T-helper 1 cell (primary cell): ENCODE measurements at places on chromosomes 1 and 21.
A peak's percentile ranks its signal among the peaks of the same experiment; 100 is the strongest.

DNA sequence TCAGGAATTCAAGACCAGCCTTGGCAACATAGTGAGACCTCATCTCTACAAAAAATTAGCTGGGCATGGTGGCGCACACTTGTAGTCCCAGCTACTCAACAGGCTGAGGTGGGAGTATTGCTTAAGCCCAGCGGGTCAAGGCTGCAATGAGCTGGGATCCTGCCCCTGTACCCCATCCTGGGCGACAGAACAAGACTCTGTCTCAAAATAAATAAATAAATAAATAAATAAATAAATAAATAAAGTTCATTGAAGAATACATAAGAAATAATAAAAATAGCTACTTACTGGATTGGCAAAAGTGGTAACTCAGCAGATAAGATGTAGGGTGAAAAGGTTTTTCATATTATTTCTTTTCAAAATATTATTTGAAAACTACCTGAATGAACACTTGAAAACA is 5.9 kb downstream of the CEP170 start:
- no peak for DNase-seq

GRCh38 chr1:112985123-112985522 is 29.1 kb upstream of the SLC16A1 start:
- no peak for DNase-seq

- DNase-seq = no peak
Observed at GRCh38 chr1:173417563-173417962, 59.6 kb upstream of the PRDX6 start.

GRCh38 chr1:168386949-168387586 is 106.4 kb downstream of the TBX19 start:
- peak; percentile 59 for DNase-seq

DNA sequence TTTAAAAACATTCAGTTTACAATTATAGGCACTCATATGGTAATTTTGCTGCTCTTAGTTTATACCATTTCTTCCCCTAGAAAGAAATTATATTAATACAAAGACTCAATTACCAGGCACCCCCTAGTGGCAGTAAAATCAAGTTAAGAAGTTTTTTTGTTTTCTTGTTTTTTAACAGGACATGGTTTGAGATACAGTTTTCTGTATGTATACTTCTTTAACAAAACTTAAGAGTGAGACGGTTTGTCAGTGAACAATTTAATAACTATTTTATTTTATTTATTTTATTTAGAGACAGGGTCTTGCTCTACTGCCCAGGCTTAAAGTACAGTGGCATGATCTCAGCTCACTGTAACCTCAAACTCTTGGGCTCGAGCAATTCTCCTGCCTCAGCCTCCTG is 224.6 kb downstream of the FAF1 start:
- no peak for DNase-seq

- no peak for DNase-seq
Observed at GRCh38 chr1:106049595-106049994, 1006.9 kb upstream of the PRMT6 start.

DNA sequence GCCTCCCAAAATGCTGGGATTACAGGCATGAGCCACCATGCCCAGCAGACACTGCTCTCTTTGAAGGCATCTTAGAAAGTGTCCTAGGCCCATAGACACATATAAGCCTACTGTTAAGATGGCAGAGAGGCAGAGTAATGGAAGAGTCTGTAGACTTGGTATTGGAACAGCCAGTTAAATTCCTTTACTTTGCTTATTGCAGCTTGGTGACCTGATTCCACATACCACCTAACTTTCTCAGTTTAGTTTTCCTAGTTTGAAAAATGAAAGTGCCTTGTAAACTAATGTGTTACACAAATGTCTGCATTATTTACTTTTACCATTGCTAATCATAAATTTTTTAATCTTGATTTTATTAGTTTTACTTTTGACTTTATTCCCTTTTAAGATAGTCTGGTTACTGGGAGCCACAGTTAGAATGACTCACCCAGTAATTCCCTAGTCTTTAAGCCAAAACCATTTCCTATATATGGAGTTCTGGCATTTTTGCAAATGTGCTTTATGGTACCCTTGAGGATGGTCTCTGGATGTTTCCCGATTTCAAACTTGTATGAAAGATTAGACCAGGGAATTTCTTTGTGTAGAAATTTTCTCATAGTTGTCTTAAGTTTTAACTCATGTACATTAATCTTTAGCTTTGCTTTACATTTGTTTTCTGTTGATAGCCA is 6.4 kb downstream of the SMAP2 start:
- DNase-seq = no peak
